ENCODE measurements at places on chromosomes 5 and 9.

DNA sequence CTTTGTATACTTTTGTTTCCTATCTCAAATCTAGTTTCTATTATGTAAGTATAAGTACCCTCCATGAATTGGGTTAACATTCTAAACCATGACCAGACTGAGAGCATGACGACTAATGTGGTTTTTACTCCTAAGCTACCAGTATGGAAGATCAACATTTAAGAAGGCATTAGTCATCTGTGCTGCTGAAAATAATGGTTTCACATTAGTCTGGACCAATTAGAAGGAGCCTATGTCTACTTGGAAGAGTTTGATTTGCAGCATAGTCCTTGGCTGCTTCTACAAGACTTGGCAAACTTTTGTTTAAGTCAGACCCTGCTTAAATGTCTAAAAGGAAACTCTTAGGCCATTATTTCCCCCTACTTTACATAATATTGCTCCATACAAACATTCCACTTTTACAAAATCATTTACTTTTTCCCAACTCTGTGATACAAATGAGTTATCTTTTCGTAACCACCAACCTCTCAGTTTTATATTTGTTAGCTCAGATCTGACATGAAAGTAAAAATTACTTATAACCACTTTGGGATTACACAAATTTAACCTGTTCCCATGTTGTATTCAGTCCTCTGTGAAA is 186.7 kb downstream of the COMMD10 start:
- peak; percentile 53 for DNase-seq

DNA sequence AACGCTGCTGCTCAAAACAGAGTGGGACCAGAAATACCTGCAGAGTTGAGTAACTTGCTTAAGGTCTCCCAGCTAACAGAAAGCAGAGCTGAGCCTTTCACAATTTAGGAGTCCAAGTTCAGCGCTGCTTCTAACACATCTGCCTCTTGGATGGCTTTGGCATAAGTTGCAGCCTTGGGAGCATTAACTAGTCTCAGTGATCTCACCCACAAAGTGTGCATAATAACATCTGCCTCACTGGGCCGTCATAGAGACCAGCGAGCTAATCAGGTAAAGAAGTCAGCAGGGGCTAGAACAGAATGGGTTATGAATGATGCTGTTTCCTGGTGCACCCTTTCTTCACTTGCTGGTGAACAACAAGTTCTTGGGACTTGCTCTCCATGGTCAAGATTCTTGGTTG is 36.5 kb downstream of the WWC1 start:
- peak; percentile 90 for DNase-seq

DNA sequence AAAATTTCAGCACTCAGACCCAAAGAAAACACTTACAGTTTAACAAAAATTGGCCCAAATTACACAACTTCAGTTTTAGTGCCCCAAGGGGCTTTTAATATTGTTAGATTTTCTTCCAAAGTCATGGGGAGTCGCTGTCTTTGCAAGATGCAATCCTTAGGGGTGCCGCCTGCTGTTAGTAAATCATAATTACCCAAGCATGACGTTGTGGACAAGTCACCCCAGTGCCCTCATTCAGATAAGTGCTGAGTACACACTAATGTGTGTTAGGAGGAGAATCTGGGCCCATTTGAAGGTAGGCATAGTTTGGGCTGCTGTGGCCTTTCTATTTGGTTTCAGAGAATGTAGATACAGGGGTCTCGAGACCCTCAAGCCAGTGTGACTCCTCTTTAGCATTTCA is 138.1 kb downstream of the SV2C start:
- no peak for DNase-seq

GRCh38 chr9:114500697-114501292 is 4.5 kb downstream of the WHRN start:
- no peak for DNase-seq

GRCh38 chr5:169702693-169703481 is 65.8 kb downstream of the DOCK2 start:
- DNase-seq, result no peak

DNA sequence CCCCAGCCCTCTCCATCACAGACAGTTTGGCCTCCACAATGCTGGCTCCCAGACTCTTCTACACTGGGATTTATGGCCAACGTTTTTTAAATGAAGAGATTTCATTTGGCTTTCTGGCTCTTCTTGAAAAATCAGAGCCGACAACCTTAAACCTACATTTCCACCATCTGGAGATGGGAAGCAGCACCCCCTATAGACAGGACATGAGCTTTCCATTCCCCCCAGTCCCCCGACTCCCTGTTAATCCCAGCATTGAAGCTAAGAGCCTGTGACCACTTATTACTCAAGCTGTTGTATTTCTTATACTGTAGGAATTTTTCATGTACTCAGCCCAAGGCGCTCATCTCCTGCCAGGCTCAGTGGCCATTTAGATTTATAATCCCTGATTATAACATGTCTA is 34.0 kb upstream of the AFAP1L1 start:
- no peak for DNase-seq

DNA sequence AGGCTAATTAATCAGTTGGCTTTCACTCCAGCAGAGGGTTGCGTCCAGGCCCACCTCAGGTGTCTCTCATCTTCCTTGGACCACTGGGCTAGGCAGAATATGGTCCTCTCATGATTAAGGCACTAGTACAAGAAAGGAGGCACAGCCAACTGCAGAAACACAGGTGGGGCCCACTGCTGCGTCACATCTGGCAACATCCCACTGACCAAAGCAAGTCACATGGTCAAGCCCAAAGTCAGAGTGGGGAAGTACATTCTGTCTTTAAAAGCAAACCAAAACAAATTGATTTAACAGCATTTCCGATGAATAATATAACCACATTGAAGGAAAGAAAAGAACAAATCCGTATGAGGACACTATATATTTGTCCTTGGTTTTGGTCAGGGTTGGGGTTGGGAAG is 28.0 kb upstream of the UBTD2 start:
- DNase-seq, result no peak

- no peak for DNase-seq
Measured at GRCh38 chr5:10661401-10661800, 97.5 kb downstream of the ANKRD33B start.

GRCh38 chr5:127892467-127893207 is 189.4 kb downstream of the CCDC192 start:
- peak; percentile 66 for DNase-seq

DNA sequence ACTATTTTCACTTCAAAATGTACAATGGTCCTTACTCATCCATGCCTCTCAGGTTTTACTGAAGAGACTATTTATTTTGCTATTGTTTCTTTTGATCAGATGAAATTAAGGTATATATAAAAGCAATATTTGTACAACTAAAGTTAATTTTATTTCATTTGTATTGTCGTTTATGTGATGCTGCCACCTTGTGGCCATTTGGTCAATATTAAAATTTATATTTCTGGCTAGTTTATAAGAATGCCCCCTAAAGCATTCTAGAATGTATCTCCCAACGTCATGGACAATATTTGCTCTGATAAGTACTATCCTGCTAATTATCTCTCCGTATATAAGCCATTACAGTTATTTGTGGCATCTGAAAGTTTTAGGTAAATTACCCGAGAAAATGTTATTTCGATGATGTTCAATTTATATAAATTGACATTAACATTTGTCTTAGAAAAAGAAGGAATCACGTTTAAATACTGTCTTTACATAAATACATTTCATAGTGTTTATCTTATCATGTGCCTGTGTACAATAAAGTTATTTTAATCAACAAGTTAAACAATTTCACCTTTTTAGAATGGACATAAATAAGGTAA is 680.0 kb downstream of the TAF11L14 start:
- peak; percentile 31 for DNase-seq

- peak; percentile 28 for DNase-seq
Measured at GRCh38 chr5:127186657-127187056, 103.9 kb upstream of the MEGF10 start.

DNA sequence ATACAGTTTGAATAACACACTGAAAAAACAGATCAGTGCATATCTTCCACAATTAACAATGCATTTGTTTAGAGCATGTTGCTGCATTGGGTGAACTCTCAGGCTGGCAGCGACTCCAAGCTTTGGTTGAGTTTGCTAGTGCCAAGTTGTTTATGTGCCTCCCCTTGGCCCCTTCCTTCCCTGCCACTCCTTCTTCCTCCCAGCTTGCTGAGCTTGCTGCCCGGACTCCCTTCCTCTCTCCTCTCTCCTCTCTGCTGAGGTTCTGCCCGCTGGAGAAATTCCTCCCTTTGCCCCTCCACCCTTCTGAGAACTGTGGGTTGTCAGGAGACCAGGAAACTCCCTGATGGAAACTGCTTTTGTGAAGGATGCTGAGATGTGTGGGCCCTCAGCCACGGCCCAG is 247.3 kb downstream of the PDZD2 start:
- no peak for DNase-seq

DNA sequence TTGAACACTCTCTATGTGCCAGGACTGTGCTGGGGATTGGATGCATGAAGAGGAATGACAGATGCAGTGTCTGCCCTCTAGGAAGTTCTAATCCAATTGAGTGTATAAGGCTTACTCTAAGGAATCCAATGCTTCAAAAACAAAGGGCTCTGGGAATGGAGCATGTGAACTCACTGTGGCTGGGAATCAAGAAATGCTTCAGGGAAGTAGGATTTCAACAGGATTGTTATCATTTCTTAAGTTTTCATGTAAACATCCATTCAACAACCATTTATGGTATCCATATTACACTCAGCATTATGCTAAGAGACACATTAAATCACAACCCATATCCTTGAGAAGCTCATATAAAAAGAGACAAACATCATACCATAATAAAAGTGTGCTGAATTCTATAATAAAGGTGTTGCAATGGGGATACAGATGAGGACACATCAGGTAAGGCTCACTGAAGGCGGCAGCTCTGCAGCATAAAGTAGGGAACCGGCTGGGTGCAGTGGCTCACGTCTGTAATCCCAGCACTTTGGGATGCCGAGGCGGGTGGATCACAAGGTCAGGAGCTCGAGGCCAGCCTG is 11.3 kb downstream of the SIL1 start:
- DNase-seq, result no peak

DNA sequence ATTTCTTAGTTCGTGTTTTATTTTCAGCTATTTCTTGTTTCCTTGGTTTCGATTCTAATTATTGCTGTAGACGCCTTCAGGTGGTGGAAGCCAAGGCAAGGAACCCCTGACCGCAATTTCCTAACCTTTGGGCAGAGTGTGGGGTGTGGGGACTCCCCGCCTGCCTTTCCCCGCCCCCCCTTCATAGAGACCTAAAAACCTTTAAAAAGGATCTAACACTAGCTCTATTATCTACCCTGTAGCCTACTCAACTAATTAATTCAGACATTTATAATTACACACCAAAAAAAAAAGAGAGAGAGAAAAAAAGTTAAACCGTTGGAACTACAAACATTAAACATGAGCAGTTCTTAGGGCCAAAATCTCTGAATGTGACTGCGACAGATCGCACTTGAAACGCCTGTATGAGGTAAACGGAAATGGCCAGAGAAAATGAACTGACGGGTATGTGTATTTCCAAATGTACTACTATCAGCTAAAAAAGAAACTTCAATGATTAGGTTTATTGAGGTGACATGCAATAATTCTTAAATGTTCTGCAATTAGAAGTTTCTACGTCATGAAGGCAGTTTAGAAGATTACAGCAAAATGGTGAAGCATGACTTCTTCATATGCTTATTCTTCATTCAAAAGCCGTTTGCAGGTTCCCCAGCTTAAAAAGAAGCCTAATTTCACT is 19.0 kb upstream of the FER start:
- DNase-seq, result no peak

DNA sequence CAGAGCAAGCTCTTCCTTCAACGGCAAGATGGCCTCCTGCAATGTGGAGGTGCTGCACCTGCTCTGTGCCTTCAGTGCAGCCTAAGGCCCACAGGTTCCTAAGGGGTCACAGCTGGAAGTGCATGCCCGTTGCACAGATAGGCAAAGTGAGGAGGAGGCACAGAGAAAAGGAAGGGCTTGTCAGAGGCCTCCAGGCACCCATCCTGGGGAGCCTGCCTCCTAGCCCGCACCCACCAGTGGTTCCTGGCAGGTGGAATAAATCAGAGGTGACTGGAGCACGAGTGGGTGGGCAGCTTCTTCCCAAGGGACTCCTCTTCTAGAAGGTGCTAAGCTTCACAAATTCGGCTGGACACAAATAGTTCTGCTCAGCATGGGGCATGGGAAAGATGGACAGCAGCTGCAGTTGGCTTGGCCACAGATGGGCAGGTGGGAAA is 52.8 kb upstream of the STXBP1 start:
- no peak for DNase-seq

DNA sequence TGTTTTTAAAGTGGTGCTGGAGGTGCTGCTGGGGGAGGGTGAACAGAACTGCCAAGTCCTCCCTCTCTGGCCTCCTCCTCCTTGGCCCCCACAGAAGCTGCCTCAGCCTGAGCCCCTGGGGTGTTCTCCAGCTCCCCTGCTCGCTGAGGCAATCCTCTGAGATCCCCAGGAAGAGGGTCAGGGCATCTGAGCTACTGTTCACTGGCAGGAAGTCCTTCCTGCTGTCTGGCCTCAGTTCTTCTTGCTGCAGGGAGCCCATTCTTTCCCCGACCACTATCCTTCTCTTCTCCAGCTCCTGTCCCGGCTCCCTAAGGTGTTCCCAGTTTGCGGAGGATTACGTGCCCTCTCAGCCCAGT is 9.7 kb downstream of the CNTFR start:
- no peak for DNase-seq

- DNase-seq, result peak; percentile 6
Measured at GRCh38 chr9:135268981-135269380, 181.5 kb downstream of the OLFM1 start.

GRCh38 chr5:19261879-19262278 is 726.1 kb downstream of the CDH18 start:
- DNase-seq, result no peak

DNA sequence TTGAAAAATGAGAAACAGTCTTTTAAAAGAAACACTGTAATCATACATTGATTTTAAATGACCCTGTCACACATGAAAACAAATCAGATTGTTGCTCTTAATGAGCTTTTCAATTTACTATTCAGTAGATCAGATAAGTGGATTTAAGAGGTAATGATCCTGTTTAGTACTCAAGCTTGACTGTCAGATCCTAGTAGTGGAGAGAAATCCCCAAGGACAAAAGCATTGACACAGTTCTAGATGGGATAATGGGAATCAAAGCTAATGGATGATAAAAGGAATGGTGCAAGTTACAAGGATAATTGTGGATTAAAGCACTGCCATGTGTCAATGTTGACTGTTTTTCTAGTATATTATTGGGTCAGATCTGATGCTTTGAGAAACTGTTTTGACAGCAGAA is 142.3 kb upstream of the TLX3 start:
- DNase-seq, result no peak

DNA sequence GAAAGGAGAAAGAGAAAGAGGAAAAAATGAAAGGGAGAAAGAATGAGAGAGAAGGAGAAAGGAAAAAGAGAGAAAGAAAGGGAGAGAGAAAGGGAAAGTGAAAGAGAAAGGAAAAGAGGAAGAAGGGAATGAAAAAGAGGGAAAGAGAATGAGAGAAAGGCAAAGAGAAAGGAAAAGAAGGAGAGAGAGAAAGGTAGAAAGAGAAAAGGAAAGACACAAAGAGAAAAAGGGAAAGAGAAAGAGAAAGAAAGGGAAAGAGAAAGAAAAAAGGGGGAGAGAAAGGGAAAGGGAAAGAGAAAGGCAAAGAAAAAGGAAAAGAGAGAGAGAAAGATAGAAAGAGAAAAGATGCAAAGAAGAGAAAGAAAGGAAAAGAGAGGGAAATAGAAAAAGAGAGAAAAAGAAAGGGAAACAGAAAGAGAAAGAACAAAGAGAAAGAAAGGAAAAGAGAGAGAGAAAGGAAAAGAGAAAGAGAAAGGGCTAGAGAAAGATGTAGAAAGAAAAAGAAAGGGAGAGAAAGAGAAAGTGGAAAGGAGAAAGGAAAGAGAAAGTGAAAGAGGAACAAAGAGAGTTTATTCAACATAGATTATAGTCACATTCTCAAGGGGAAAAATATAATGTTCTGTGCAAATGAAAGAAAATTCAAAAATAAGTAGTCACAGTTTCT is 165.2 kb downstream of the TMEM38B start:
- DNase-seq, result no peak

GRCh38 chr9:36039696-36040095 is 3.0 kb downstream of the RECK start:
- DNase-seq, result no peak
